WTC11 (cell line): ENCODE measurements at places on chromosomes 16 and 17. TPM values are rescaled to one million over a fixed set of nuclear protein-coding genes. Genes with fewer than 3 reads are reported as not detected.
A peak's percentile ranks its signal among the peaks of the same experiment; 100 is the strongest.

The SLC5A10 gene
- 0.09 TPM in 1 of 3 replicates, not detected in the others for total RNA-seq

GRCh38 chr16:88059701-88060386 is 108.6 kb downstream of the BANP start:
- H3K36me3 ChIP-seq: peaks cover 11% of the 10 kb centered on the region
- no peak overlapping the region for H3K4me3 ChIP-seq
- no peak for DNase-seq
- H3K27ac ChIP-seq: no peak overlapping the region
- no peaks in the 10 kb centered on the region for H3K27me3 ChIP-seq

The RNF112 gene
- 4.5 to 5.1 TPM (median 4.9 TPM) in 3 replicates for total RNA-seq

DNA sequence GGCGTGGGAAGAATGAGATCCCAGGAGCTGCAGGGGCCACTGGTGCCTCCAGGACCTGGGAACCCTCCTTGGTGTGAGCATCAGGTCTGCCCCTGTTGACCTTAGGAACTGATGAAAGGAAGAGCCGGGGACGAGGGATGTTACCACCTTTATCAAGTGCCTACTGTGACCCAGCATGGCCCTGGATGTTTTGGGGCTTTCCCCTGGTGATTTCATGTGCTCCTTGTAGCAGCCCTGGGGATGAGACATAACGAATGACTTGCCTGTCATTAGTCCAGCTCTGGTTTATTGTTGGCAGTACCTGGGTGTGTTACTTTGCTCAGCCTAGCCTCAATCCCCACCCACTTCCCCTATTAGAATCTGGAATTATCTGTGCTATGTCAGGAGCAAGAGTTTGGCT is 39.9 kb downstream of the WSCD1 start:
- no peaks in the 10 kb centered on the region for H3K4me1 ChIP-seq
- DNase-seq: no peak
- H3K27me3 ChIP-seq: no peaks in the 10 kb centered on the region

- DNase-seq: peak; percentile 34
- peak overlapping the region; percentile 99 for H3K27ac ChIP-seq
- H3K27me3 ChIP-seq: no peaks in the 10 kb centered on the region
- H3K4me3 ChIP-seq: peak overlapping the region; percentile 73
- H3K4me1 ChIP-seq: peaks cover 26% of the 10 kb centered on the region
- H3K36me3 ChIP-seq: no peaks in the 10 kb centered on the region; the same call in 1 of the 2 replicates
Observed at GRCh38 chr17:75010683-75011400, 1.6 kb upstream of the MRPL58 start.

GRCh38 chr17:2685696-2686095 is 25.9 kb downstream of the CLUH start:
- H3K4me3 ChIP-seq: no peak overlapping the region
- H3K36me3 ChIP-seq: peaks cover 24% of the 10 kb centered on the region
- peak overlapping the region; percentile 72; the same call in 1 of the 2 replicates for H3K27ac ChIP-seq

The SDK2 gene
- total RNA-seq: 13.5 to 14.8 TPM (median 14.3 TPM) in 3 replicates

GRCh38 chr16:65945493-65945892 is 421.0 kb upstream of the CDH5 start:
- DNase-seq: no peak
- no peaks in the 10 kb centered on the region for H3K4me1 ChIP-seq
- no peak overlapping the region for H3K4me3 ChIP-seq
- no peaks in the 10 kb centered on the region; the same call in 1 of the 2 replicates for H3K27me3 ChIP-seq

- DNase-seq: no peak
- peaks cover 78% of the 10 kb centered on the region for H3K36me3 ChIP-seq
- no peaks in the 10 kb centered on the region for H3K4me1 ChIP-seq
- H3K27me3 ChIP-seq: peaks cover 7% of the 10 kb centered on the region; the same call in 1 of the 2 replicates
- H3K27ac ChIP-seq: no peak overlapping the region
Observed at GRCh38 chr16:8199390-8199789, 390.9 kb downstream of the TMEM114 start.

- peaks cover 33% of the 10 kb centered on the region for H3K4me1 ChIP-seq
- H3K36me3 ChIP-seq: peaks cover 52% of the 10 kb centered on the region
- DNase-seq: peak; percentile 13
- peak overlapping the region; percentile 87 for H3K27ac ChIP-seq
- no peaks in the 10 kb centered on the region for H3K27me3 ChIP-seq
Observed at GRCh38 chr16:3655030-3655395, 522 bp downstream of the DNASE1 start.

DNA sequence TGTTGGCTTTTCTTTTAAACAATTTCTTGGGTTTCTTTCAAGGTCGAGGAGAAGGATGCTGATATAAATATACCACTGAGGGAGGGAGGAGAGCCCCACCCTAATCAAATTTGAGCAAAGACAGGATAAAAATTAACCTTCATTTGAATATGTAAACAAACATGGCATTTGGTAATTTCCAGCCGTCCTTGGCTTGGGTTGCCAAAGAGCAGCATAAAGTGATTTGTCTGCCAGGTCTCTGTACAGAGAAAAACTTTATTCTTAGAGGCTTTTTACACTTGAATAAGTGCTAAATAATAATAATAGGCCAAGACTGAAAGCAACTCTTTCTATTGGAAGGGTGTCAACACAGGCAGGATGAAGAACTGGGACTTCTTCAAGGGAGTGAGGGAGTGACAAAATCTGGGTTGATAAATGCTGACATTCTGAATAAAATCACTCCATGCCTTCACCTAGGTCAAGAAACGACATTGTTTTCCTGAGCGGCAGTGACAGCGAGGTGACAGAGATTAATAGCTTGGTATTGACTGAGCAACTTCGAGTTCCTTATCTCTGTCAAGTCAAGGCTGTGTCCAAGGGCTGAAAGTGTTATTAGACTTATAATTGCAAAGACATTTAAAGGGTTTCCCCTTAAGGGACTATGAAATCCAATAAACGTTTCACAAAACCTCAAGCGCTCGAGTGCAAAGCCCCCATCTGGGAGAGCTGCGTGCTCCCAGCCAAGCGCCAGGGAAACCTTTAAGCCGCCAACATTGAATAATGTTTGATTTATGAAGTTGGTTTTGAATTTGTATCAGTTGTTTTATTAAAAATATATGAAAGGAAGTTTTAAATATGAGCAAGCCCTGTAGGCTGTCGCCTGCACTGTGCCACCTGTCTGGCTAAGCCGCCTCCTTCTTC is 269.5 kb upstream of the N4BP1 start:
- H3K27ac ChIP-seq: no peak overlapping the region
- H3K4me3 ChIP-seq: no peak overlapping the region
- no peaks in the 10 kb centered on the region for H3K4me1 ChIP-seq
- DNase-seq: no peak

- peaks cover 6% of the 10 kb centered on the region; the same call in 1 of the 2 replicates for H3K27me3 ChIP-seq
- peaks cover 14% of the 10 kb centered on the region for H3K36me3 ChIP-seq
- peak overlapping the region; percentile 69 for H3K4me3 ChIP-seq
- no peak overlapping the region for H3K27ac ChIP-seq
- H3K4me1 ChIP-seq: peaks cover 52% of the 10 kb centered on the region
- DNase-seq: no peak
Observed at GRCh38 chr17:63698381-63698885, 1.5 kb downstream of the LIMD2 start.

DNA sequence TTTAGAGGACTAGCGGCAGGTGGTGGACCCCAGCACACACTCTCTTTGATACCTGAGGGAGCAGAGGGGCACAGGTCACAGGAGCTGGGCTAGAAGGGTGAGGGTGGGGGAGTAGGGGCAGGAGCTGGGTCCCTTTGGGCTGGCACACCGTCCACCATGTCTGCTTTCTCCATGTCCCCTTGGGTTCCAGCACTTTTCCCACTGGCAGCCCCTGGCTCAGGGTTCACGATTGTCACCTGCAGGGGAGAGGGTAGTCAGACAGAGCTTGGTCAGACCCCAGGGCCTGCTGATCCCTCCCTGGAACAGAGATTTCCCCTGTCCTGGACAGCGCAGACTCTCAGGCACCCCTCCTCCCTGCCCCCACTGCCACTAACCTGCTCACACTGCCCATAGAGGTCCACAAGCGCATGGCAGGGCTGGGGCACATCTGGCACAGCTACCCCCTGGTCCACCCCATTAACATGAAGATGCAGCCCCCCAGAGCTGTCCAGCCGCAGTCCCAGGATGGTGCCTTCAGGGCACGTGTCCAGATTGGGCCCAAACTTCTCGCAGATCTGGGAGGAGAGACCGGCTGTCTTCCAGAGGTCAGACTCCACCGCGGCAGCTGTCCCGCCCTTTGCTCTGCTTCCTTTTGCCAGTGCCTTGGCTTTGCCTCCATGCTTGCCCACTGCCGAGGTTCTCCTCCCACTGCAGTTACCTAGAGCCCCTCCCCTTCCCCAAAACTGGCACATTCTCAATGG is 3.1 kb upstream of the GPS2 start:
- no peak overlapping the region for H3K27ac ChIP-seq
- H3K4me3 ChIP-seq: no peak overlapping the region
- DNase-seq: no peak
- no peaks in the 10 kb centered on the region for H3K27me3 ChIP-seq
- peaks cover 47% of the 10 kb centered on the region for H3K36me3 ChIP-seq

GRCh38 chr16:73306901-73307413 is 259.0 kb upstream of the ZFHX3 start:
- no peaks in the 10 kb centered on the region; the same call in 1 of the 2 replicates for H3K27me3 ChIP-seq
- H3K36me3 ChIP-seq: no peaks in the 10 kb centered on the region
- no peak overlapping the region for H3K27ac ChIP-seq
- no peak overlapping the region for H3K4me3 ChIP-seq
- DNase-seq: no peak

DNA sequence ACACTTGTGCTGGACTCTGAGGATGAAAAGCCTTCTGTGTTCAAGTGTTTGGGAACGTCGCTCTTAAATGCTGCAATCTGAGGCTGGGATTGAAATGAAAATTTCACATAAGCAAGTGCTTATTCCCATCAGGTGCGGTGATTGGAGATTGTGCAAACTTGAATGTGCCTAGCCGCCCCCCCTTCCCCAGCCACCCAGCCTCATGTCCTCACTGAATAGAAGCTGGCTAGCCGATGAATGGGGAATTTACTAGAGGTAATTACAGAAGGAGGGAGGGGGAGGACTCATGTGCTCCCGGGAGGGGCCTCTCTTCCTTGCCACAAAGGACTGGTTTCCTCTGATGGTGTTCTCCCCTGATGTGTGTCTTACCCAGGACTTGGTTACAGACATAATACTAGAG is 544.8 kb upstream of the EEF2KMT start:
- peaks cover 2% of the 10 kb centered on the region for H3K27me3 ChIP-seq
- no peak overlapping the region for H3K27ac ChIP-seq
- peaks cover 90% of the 10 kb centered on the region for H3K36me3 ChIP-seq
- H3K4me1 ChIP-seq: no peaks in the 10 kb centered on the region

DNA sequence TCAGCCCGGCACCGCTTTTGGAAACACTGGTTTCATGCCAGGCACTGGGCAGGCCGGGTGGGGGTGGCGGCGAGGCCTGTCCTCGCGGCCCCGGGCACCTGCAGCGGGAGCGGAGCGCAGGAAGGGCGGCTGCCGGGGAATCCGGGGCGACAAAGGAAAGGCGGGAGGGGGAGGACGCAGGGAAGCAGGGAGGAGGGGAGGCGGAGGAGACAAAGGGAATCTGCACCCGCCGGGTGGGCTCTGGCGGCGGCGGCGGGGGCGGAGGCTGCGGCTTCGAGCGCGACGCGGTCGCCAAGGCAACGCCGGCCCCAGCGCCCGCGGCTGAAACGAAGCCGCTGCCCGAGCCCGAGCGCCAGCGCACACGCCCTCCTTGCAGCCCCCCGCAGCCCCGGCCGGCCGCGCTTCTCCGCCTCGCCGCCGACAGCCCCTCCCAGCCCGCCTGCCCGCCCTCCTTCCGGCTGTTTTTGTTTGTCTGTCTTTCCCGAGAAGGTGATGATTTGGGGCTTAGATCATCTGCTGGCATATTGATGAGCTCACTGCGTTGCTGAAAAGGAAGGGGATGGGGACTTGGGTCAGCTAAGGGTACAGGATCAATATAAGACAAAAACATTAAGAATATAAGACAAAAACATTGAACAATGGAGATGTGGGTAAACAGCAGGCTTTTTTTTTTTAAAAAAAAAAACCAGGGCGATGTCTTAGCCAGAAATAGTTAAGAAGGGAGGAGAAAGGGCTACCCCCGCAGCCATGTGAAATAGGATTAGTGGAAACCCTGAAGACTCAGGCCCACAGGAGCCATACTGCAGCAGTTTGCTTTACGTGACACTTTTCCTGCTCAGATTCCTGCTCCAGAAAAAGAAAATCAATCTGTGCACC is 32.7 kb downstream of the CDK5R1 start:
- peaks cover 82% of the 10 kb centered on the region for H3K4me1 ChIP-seq
- no peaks in the 10 kb centered on the region for H3K36me3 ChIP-seq
- H3K27me3 ChIP-seq: peaks cover 6% of the 10 kb centered on the region
- H3K27ac ChIP-seq: peak overlapping the region; percentile 98

- H3K27me3 ChIP-seq: no peaks in the 10 kb centered on the region
- peaks cover 14% of the 10 kb centered on the region for H3K36me3 ChIP-seq
- H3K4me1 ChIP-seq: no peaks in the 10 kb centered on the region
- H3K4me3 ChIP-seq: no peak overlapping the region
- DNase-seq: no peak
Observed at GRCh38 chr17:66317629-66318028, 15.2 kb downstream of the PRKCA start.

- no peaks in the 10 kb centered on the region for H3K36me3 ChIP-seq
- DNase-seq: no peak
- peaks cover 34% of the 10 kb centered on the region for H3K4me1 ChIP-seq
- no peaks in the 10 kb centered on the region; the same call in 1 of the 2 replicates for H3K27me3 ChIP-seq
Observed at GRCh38 chr17:16905593-16906191, 66.2 kb downstream of the TNFRSF13B start.

- H3K4me1 ChIP-seq: peaks cover under 1% of the 10 kb centered on the region; the same call in 1 of the 2 replicates
- H3K4me3 ChIP-seq: no peak overlapping the region
- no peaks in the 10 kb centered on the region for H3K27me3 ChIP-seq
- H3K36me3 ChIP-seq: no peaks in the 10 kb centered on the region
- H3K27ac ChIP-seq: no peak overlapping the region
Observed at GRCh38 chr17:65913326-65913850, 278.5 kb downstream of the CEP112 start.

The ABAT gene
- total RNA-seq: 4.4 to 6.6 TPM (median 5.4 TPM) in 3 replicates

DNA sequence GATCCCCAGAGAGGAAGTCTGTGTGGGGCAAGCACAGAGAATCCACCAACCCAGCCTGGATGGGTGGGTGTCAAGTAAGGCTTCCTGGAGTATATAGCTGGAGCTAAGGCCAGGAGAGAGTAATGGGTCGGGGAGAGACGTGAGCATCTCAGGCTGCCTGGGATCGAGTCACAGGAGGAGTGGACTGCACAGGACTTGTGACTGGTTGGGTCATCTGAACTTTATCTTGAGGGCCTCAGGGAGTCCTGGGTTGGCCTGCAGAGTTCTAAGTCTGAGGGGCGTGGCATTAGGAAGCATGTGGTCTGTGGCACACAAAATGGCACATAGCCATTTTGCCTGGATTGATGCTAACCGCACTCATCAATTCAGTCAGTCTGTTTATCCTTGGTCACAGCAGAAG is 1.5 kb downstream of the PLA2G15 start:
- no peak for DNase-seq
- peaks cover 5% of the 10 kb centered on the region for H3K4me1 ChIP-seq
- H3K36me3 ChIP-seq: 0 out of 2 replicates have a peak, but pooled peaks cover 4% of the 10 kb centered on the region
- no peak overlapping the region for H3K4me3 ChIP-seq
- no peak overlapping the region for H3K27ac ChIP-seq

DNA sequence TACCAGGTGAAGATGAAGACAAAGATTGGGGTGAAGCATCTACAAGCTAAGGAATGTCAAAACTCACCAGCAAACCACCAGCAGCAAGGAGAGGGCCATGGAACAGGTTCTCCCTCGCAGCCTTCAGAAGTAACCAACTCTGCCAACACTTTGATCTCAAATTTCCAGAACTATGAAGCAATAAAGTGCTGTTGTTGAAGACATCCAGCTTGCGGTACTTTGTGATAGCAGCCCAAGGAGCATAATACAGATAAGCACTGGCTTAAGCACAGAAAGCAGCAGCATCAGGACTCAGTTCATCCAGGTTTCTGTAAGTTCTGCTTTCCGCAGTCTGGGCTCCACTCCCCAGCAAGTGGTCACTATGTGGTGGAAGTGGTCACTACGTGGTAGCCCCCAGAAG is 16.0 kb upstream of the CDRT4 start:
- H3K27ac ChIP-seq: no peak overlapping the region
- H3K36me3 ChIP-seq: peaks cover 18% of the 10 kb centered on the region
- H3K4me1 ChIP-seq: peaks cover 23% of the 10 kb centered on the region
- H3K4me3 ChIP-seq: no peak overlapping the region
